ENCODE measurements at places on chromosomes 4 and X. TPM values are rescaled to one million over a fixed set of nuclear protein-coding genes. Genes with fewer than 3 reads are reported as not detected.

- no peak for DNase-seq
Measured at GRCh38 chr4:5845035-5845905, 47.6 kb downstream of the CRMP1 start.

- DNase-seq: no peak
Measured at GRCh38 chrX:21996872-21997455, 35.2 kb upstream of the PHEX start.

The SSX4B gene
- total RNA-seq: not detected

DNA sequence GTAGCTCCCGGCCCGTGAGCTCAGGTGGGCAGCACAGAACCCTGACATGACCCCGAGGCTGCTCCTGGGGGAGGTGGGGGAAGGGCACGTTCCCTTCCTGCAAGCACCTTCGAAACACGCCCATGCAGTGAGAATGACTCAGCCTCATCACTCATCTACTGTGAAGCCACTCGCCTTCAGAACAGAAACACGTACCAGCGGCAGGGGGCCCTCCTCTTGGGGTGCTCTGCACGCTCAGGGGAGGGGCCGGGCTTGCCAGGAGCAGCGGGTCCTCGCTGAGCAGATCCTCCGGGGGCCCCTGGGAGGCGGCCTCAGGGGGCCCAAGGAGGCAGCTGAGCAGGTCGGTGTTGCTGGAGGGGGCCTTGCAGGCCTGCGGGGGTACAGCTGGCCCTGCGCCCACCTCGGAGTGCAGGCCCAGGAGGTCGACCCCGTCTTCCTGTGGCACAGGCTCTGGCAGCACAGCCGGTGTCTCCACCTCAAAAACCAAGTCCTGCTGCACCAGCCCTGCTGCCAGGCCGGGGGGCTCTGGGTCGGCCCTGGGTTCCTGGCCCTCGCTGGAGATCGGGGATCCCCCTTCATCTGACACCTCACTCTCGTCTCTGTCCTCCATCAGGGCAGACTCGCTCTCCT lies 40.9 kb upstream of the CPLX1 start:
- no peak for DNase-seq

- DNase-seq: peak; percentile 69
Measured at GRCh38 chr4:105551965-105552746, at the start of gene ARHGEF38. TSS of gene ARHGEF38 (plus strand) at chr4:105552620. CDS start at chr4:105552766, 146 bp downstream.

- DNase-seq: no peak
Measured at GRCh38 chr4:149426461-149426860, 389.2 kb downstream of the IQCM start.

DNA sequence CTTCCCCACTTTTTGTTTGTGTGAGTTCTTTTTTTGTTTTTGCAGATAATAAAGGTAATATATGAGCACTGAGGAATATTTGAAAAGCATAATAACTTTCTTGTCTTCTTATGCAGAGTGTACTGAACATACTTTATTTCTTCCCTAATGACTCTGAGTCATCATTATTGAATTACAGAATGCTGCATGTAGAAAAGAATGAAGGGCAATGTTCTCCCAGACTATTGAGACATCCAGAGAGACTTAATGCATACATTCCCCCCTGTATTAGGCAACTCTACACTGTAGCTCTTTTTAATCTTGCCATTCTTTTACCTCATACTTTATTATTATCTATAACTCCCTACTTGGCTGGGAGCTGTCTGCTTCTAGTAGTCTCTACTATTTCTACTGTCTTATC lies 240.5 kb upstream of the ANKRD50 start:
- no peak for DNase-seq

- DNase-seq: no peak
Measured at GRCh38 chrX:136941396-136942337, 61.1 kb upstream of the RBMX start.

The PLAC8 gene
- total RNA-seq: 955 TPM

The FGF16 gene
- total RNA-seq: not detected

GRCh38 chr4:28227764-28228163 lies 1367.1 kb downstream of the STIM2 start:
- no peak for DNase-seq

The GPAT3 gene
- total RNA-seq: 51.5 TPM
